ENCODE measurements at places on chromosomes 6 and 20. TPM values are rescaled to one million over a fixed set of nuclear protein-coding genes. Genes with fewer than 3 reads are reported as not detected.
A peak's percentile ranks its signal among the peaks of the same experiment; 100 is the strongest.

LY86 gene
- 187 TPM for total RNA-seq

DNA sequence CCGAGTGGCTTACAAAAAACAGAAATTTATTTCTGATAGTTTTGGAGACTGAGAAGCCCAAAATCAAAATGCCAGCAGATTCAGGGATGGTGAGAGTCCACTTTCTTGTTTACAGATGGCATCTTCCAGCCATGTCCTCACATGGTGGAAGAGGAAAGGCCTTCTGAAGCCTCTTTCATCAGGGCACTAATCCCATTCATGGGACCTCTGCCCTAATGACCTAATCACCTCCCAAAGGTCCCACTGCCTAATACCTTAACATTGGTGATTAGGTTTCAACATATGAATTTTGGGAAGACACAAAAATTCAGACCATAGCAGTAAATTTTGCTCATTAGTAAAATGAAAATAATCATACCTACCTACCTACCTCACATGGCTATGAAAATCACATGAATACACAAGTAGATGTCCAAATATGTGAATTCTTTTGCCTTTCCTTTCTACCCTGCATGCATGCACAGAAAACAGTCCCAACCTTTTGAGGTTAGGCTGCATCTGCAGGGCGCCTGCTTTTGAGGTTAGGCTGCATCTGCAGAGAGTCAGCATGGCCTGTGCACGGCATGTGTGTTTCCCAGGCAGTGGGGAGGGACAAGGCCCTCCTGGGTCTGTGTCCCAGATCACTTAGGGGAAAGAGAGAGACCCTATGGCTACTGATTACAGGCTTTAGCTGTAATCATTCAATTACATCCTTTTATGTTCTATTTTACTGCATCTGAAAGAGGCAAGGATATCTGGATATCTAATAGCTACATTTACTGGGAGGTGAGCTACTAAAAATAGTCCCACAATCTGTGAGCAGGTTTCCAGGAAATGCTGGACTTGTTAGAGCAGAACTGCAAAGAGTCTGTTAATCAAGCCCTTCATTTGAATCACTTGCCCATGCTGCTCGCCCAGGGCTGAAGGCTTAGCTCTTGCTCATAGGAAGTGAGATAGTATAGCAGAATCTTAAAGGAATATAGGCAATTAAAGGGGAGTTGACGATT, 497.7 kb upstream of the MARCKS start:
- no peak for DNase-seq

GRCh38 chr6:8110117-8110721, 7.9 kb upstream of the EEF1E1 start:
- DNase-seq: no peak

RIPOR3 gene
- total RNA-seq: not detected

GRCh38 chr6:170283212-170284081, 7.4 kb downstream of the DLL1 start:
- no peak for DNase-seq

GRCh38 chr20:22572023-22572422, 12.3 kb downstream of the FOXA2 start:
- no peak for DNase-seq

GRCh38 chr20:2228926-2229325, 66.9 kb upstream of the TGM3 start:
- DNase-seq: no peak

DNA sequence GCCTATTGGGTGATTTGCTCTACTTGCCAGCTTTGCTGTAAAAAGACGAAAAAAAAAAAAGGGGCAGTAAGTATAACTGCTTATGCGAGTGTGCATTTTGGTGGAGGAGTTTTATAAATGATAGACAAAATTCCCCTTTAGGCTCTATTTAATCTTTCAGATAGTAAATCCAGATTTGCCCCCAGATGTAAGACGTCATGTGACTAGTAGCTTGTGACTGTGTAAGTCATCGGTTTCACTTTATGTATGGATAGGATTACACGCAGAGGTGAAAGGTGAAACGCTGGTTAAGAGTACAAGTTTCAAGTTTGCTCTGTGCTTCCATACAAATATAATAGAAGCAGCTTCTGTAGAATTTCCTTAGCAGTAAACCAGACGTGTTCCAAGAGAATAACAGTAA, 7.9 kb downstream of the RAB32 start:
- no peak for DNase-seq

DNA sequence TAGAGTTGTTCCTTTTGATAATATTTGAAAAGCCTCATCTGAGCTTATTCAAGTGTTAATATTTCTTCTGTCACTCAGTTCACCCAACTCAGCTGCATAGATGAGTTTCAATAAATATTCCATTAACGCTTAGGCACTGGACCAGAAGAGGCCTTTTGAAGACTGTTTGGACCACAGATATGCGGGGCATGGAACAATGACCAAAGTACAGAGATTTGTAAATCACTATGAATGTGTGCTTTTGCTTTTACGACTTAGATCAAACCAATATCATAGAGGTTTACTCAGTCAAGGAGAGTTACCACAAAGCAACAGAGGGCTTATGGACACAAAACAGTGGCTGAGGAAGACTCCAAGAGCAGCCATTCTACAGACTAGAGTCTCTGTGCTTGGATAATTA, 99.9 kb downstream of the RTN4IP1 start:
- no peak for DNase-seq

- DNase-seq: no peak
Measured at GRCh38 chr6:157316871-157317814, 6.2 kb downstream of the TMEM242 start.

NUP43 gene
- total RNA-seq: 35.7 TPM

GRCh38 chr20:38321959-38322598, 18.1 kb downstream of the BPI start:
- DNase-seq: peak; percentile 67

GRCh38 chr6:45480752-45481415, 103.2 kb upstream of the SUPT3H start:
- no peak for DNase-seq

RAD21L1 gene
- total RNA-seq: not detected

GRCh38 chr20:44963325-44964215, 2.7 kb upstream of the STK4 start:
- peak; percentile 74 for DNase-seq

GRCh38 chr6:12136905-12137304, 124.8 kb downstream of the HIVEP1 start:
- no peak for DNase-seq

GRCh38 chr6:126388104-126388598, 48.2 kb downstream of the CENPW start:
- DNase-seq: no peak

DNA sequence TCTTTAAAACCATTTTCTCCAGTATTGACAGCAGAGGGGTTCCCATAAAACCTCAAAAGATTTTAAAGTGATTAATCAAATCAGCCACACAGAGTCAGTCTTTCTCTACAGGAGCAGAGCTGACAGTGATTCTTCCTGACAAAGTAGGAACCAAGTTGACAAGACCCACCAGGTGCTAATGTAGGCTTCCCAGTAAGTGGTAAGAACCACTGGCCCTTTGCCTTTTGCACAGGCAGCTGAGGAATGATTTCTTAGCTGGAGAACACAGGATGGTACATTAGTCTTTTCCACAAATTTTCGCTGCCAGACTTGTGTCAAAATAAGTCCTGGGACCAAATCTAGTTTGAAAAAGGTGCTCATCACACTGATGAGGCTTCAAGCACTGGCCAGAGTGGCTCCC, 95.8 kb downstream of the ARMC2 start:
- no peak for DNase-seq

DNA sequence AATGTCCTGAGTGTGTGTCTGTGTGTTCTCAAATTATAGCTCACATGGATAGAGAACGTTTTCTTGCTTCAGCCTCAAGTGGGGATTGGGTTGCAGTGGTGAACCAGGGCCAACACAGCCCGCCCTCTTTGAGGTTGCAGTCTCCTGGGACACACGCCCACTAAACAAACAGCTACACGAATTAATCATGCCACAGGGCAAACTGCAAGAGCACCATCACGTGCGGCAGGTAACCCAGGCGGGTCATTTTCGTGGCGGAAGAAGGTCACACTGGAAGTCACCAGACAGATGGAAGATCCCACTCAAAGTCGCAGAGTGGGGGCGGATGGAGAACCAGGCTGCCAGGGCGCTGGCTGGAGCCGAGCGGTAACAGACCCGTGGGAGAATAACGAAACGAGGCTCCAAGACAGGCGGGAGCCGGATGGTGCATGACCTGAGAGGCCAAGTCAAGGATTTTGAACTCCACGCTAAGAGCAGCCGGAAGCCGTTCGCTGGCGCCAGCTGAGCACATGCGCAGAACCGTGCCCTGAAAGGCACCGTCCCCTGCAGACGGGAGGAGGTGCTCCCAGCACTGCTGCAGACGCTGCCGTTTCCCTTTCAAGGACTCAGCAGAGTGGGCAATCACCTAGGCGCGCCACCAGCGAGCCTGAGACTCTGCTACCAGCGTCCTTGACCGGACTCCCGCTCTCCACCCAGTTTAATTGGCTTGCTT, 10.7 kb downstream of the DLL1 start:
- peak; percentile 86 for DNase-seq

FGD2 gene
- 37.1 TPM for total RNA-seq

ABCC10 gene
- 44.4 TPM for total RNA-seq

- DNase-seq: no peak
Measured at GRCh38 chr20:50193199-50193835, 2.7 kb downstream of the CEBPB start.

HAO1 gene
- not detected for total RNA-seq

GRCh38 chr6:21886542-21887151, 293.1 kb downstream of the SOX4 start:
- DNase-seq: no peak

DNA sequence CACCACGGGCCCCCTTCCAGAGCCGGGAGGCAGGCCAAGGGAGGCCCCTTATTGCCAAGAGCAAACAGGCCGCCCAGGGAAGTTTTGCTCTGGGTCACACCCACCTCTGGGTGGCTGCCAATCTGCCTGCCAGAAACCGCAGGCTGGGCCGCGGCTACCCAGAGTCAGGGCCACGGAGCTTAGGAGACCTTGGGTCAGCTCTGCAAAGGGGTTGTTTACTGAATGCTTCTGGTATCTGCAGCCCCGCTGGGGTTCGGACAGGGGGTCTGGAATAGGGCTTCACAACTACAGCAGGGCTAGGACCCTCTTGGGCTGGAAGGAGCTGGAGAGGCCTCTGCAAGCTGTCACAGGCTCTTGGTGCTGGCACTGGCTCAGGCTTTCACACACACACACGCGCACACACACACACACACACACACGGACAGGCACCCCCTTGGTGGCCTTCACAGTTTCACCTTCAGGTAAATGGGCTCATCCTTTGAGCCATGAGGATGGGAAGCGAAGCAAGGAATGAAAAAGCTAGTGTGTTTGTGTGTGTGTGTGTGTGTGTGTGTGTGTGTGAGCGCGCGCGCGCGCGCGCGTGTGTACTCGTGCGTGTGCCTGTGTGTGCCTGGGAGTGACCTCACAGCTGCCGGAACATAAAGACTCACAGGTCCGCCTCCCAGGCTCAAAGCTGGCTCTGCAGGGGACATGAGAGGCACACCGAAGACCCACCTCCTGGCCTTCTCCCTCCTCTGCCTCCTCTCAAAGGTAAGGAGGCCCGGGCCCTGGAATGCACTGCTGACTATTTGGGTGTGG, at the start of gene CCN5:
TSS of gene CCN5 (plus strand) at position 669 of the 798 bp plus-strand sequence. CDS start at position 691, 22 bp downstream.
- DNase-seq: no peak

DCDC2 gene
- 0.11 TPM for total RNA-seq

- DNase-seq: no peak
Measured at GRCh38 chr20:61267241-61267640, 15.2 kb downstream of the CDH4 start.

- no peak for DNase-seq
Measured at GRCh38 chr6:121876721-121877120, 441.3 kb downstream of the GJA1 start.

DNA sequence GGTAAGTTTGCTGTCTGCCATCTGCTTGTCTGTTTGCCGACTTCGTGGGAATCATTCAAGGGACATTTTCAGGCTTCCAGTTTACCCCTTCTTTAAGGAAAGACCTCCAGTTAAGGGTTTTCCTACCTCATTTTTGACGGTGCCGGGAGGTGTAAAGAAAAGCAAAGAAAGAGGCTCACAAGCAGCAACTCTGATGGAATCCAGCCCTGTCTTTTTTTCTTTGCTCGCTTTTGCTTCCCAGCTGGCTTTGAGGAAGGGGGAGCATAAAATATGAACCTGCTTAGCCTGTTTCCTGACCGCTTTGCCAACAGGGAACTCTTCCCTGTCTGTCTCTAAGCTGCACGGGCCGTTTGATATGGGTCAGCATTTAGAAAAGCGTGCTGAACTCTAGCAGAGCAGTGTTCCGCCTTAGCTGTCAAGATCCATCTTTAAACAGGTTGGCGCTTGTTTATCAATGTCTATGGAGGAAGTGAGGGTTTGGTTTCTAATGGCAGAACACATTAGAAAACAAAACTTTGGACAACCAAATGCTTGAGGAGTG, 13.8 kb downstream of the SYTL3 start:
- DNase-seq: no peak

- peak; percentile 45 for DNase-seq
Measured at GRCh38 chr6:4178737-4179333, 43.5 kb upstream of the ECI2 start.

GRCh38 chr20:32191873-32192272, 15.7 kb downstream of the PLAGL2 start:
- DNase-seq: no peak

- no peak for DNase-seq
Measured at GRCh38 chr6:111846492-111847409, 26.5 kb downstream of the FYN start.

- no peak for DNase-seq
Measured at GRCh38 chr20:51210084-51210483, 187.2 kb upstream of the KCNG1 start.

DNA sequence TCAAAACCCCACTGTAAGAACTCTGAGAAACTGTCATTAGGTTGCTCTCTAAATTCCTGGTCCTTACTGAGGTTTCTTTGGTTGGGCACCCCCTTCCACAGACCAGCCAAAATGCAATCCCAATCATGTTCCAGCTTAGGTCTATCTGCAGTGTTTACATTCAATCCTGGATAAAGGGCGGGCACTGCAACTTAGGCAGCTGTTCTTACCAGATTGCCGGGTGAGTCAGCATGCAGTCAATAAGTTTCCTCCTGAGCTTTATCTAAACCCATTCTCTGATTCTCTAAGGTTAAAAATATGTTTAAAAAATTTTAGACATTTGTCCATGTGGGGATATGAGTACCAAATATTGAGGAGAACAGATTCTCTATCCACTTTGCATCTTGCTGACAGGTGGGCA, 197.8 kb downstream of the HAO1 start:
- DNase-seq: no peak

DNA sequence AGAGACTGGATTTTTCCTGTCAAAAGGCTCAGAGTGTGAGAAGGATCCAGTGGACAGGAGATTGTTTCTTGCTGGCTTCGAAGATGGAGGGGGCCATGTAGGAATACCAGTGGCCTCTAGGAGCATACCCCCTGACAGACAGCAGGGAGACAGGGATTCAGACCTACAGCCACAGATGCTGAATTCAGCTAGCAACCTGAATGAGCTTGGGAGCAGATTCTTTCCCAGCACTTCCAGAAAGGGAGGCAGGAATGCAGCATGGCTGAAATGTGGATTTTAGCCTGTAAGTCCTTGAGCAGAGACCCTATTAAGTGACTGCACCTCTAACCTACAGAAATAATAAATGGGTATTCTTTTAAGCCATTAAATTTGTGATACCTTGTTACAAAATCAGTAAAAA, 44.6 kb downstream of the STXBP5 start:
- DNase-seq: no peak

Data from Karpas-422 (cell line).